ENCODE measurements at places on chromosomes 7 and 10.

- no peak for DNase-seq
Observed at GRCh38 chr10:97069576-97070362, 116.0 kb downstream of the SLIT1 start.

GRCh38 chr7:84297616-84298015 lies 103.0 kb upstream of the SEMA3A start:
- no peak for DNase-seq

DNA sequence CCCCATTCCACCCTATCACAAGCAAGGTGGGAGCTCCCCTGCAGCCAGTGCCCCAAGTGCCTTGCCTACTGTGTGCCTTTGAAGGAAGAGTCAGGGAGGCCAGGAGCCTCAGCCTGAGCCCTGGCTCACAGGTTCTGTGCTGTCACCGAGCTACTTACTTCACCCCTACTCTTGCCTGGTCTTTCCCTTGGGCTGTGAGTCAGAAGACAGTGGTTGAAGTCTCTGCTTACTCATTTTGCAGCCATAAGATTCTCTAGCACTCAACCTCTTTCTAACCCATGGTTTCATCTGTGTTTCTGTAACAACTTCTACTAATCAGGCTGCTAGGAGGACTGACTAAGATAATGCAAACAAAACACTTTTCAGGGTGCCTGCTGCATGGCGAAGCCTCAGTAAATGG lies 114.5 kb downstream of the PLCE1 start:
- DNase-seq: no peak

- DNase-seq: no peak
Observed at GRCh38 chr7:108000875-108001763, 1.8 kb downstream of the LAMB1 start.

- DNase-seq: no peak
Observed at GRCh38 chr10:120971671-120972070, 120.5 kb downstream of the WDR11 start.

DNA sequence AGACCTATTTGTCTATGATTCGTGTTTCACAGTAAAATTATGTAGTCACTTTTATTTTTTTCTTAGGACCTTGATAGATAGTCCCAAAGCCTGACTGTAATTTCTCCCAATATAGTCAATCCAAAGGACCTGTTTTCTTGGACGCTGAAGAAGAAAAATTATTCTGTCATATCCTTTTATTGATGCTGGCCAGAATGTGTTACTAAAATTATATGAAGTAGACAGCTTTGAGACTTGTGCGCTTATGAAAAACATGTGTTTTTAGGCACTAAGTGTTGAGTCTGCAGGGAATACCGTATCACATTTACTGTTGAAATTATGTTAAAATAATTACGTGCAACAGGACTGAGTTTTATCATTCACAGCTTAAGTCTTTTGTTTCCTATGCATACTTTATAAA lies 17.9 kb downstream of the TES start:
- no peak for DNase-seq

- no peak for DNase-seq
Observed at GRCh38 chr10:88544140-88544870, 38.8 kb downstream of the RNLS start.

DNA sequence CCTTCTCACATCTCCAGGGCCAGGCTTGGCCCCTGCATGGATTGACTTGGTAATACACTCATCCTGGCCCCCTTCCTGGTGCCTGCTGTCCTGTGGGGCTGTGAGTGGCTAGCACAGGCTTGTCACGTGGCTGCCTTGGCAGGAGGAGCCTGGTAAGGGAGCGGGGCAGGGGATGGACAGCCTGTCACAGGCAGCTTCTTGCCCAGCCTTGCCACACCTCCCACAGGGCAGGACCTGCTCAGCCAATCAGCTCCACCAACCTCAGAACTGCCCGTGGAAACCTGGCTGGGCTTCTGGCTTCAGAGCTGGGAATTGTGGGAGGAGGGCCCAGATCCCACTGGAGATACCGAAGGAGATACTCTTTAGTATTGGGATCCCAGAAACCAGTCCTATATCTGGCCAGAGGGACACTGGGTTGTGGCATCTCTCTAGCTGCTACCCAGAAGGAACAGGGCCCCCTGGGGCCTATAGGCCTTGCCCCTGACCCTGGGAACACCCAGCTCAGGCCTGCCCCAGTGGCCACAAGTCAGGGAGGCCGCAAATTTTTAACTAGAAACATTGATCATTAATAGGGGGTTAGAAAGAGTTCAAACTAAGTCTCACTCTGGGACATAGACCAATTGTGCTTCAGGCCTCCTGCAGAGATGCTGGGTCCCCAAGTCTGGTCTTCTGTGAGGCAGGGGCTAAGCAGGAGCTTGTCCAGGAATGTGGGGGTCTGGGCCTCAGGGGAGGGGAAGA lies at the start of gene HOGA1:
Gene HOGA1 (plus strand): TSS at position 330 of the 738 bp plus-strand sequence. CDS start 315 bp downstream, at position 645.
- DNase-seq: no peak

GRCh38 chr7:20776942-20777341 lies 9.7 kb downstream of the SP8 start:
- DNase-seq: no peak
